Stimulated activated CD8-positive, alpha-beta memory T cell treated with anti-CD3 and anti-CD28 coated beads, Interleukin-15, amount 100 ng/mL, for 48 hours (primary cell): ENCODE measurements at places on chromosomes 3 and 15.

DNA sequence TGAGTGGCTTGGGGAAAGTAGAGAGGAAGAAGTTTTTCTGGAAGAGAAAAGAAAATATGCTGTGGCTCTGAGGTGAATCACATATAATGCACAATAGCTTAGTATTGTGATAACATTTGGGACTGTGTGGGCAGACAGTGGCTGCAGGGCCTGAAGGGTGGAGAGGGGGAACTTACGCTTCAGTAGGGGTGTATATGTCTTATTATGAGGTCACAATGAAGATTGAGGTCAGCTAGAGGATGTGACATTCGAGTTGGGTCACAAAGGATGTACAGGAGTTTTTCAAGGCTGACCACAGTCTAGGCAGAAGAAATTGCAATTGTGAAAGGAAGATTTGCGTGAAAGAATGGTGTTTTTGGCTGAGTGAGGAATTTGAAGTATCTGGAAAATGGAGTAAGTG, 414.8 kb downstream of the LPP start:
- DNase-seq: no peak

- DNase-seq: peak; percentile 68
Observed at GRCh38 chr3:122679085-122679881, 1.4 kb upstream of the PARP14 start.

DNA sequence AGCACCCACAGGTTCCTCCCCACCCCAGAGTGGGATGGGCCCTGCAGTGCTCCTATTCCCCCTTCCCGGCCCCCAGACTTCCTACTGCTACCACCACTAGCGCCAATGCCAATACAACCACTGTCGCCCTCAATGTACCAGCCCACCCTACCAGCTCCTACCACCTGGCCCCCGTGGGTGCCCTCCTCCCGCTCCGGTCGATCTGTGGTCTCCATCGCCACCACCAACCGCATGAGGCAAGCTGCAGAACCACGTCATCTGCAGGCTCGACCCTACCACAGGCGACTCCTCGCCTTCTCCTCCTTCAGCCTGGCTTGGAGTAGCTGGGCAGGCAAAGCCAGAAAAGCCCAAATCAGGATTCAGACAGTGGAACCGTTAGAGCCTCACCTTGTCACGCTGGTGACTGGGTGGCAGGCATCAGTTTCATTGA, 179.3 kb downstream of the POTEB3 start:
- no peak for DNase-seq

DNA sequence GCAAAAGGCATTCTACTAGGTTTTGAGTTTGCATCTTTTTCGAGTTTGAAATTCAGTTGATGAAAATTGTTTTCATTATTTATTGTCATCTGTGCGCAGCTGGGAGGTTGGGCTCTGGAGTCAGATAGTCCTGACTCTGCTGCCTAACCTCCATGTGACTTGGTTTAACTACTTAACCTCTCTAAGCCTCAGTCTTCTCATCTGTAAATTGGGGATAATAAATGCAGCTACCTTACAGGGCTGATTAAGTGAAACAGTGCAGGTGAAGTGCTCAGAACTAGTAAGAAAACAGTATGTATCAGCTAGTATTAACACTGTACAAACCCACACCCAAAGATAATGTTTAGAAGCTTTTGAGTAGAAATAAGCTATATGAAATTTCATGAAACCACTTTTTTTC, 14.1 kb upstream of the UBE2E1 start:
- DNase-seq: no peak

DNA sequence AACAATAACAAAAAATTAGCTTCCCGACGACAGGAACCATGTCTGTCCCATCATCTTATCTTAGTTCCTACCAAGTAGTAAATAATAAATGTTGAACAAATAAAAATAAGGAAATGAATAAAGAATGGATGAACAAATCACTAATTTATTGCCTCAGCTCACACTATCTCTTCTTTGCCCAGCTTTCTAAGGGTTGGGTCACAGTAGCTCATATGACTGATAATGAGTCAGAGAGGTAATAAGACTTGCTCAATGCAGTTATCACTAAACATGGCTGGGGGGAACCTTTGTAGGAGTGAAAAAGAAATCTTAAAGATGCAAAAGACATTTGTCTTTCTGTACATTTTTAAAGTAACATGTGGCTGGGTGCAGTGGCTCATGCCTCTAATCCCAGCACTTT, 182.2 kb downstream of the WDR76 start:
- DNase-seq: no peak

GRCh38 chr15:85518979-85519761, 138.8 kb downstream of the AKAP13 start:
- no peak for DNase-seq

DNA sequence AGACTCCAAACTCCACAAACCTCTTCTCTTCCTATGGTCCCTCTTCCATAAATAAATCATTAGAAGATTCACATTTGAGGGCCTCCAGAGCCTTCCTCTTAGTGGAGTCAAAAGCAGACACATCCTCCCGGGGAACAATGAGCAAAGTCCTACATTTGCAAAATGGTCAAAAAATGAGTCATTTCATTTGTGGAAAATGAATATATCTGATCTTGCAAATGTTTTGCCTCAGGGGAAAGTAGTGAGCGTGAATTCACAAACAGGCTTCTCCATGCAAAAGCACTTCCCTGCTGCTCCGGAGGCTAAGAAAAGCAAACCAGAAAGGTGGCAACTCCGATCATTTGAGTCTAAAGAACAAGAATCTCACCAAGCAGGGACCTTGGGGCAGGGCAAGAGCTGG, 86.7 kb upstream of the IQSEC1 start:
- no peak for DNase-seq

DNA sequence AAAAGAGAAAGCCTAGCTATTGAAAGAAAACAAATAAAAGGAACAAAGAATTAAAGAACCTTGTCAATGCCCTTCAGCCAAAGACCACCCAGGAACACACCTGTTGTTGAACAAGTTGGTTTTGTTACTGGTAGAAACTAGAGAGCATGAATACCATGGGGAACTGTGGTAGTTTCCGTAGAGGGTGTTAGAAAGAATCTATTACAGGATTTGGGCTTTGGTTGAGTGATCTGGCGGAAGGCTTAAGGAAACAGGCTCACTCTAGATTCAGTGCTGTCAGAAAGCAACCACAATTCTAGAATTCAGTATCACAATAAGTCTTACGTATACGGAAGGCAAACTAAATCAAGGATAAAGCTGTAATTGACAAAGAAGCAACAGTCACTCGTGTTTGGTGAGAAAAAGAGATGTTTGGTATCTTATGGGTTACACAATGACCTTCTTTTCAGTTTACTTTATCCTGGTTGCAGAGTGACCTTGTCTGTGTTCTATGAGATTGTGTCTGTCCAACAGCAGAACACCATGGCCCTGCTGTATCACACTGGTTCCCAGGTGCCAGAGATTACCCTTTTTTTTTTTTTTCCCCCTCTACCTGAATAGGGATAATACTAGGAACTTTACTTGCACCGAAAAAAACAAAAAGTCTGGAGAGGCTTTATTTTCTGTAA, 265.9 kb downstream of the SHQ1 start:
- DNase-seq: no peak

DNA sequence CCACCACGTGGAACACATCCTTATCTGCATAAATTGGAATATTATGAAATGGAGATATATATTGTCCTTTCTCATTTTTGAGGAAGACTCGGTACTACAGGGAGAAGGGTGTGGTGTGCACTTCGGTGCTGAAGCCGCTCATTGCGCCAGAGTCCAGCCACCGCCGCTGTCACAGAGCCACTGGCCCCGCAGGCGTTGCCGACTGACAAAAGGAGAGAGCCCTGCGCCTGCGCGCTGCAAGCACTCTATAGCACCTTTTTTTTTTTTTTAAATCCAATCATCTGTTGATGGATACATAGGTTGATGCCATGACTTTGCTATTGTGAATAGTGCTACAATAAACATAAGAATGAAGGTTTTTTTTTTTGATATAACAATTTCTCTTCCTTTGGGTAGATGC, 130.0 kb upstream of the TBC1D5 start:
- DNase-seq: no peak

DNA sequence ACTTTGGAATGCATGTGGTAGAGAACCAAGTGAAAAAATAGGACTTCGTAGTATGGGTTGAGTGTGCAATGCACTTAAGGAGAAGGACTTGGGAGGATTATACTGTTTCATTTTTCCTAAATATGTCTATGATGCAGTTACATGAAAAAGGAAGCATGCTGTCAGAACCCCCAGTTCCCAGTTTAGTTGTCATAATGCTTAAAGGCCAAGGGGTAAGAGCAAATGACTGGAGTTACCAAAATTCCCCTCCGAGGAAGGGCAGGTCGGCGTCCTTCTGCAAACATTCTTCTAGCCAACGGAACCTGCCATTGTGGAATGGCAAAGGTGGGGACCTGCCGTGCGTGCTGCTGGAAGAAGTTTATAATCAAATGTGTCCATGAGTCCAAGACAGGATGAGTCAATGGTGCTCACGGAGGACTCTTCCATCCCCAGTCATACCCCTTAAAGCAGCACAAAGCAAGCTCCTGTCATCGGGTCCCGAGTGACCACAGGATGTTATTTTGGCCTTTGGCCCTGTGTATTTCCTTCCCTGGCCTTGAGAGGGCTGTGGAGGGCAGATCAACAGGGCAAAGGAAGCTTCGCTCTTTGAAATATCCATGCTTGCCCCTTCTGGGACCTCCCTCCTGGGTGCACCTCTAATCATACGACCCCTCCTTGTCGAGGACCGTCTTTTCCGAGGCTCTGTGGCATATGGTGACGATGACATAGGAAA, 93.2 kb downstream of the SLCO3A1 start:
- DNase-seq: no peak

GRCh38 chr3:146892041-146892440, 286.9 kb upstream of the PLSCR5 start:
- no peak for DNase-seq

DNA sequence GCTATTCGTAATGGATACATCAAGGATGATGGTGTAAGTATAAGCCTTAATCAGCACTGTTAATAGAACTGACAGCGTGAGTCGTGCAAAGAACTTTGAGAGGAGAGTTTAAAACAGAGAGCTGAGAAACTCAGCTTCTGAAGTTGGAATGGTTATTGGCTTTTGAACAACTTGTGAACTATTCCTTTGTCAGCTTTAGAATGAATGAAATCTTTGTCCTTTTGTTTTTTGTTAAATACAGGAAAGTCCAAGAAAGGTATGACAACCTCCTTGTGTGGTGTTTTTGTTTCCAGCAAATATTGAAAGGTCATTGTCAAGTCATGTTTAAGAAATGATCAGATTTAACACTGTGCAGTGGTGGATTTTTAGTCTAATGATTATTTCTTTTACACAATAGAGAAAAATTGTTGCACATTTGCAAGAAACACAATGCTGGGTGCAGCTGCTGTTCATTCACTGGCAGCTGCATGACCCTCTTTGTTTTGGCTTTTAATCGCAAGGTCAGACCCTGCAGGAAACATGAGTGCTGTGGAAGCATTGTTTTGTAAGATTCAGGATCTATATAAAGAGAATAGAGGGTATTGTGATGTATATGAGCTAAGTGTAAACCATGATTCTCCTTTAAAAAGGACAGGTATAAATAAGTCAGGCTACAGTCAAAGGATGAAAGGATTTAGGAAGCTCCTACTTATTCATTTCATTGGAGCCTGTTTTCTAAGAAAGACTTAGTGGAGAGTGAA, 21.7 kb upstream of the ABHD10 start:
- DNase-seq: no peak

GRCh38 chr3:105676621-105677300, 192.1 kb downstream of the CBLB start:
- peak; percentile 46 for DNase-seq

DNA sequence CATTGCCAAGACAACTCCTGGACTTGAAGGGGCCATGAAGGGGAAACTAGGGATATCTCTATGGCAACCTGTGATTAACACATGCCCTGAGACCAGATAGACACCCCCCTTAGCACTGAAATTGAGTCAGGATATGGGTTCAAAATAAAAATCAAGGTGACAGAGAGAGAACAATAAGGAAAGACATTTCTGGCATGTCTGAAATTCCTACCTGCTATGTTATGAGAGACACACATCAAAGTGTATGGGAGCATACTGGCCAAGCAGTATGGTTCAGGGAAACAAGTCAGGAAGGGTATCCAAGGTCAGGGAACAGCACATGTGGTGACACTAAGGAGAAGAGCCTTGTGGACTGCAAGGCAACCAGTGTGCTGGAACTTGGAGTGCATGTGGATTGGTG, 388.7 kb downstream of the SHQ1 start:
- no peak for DNase-seq

DNA sequence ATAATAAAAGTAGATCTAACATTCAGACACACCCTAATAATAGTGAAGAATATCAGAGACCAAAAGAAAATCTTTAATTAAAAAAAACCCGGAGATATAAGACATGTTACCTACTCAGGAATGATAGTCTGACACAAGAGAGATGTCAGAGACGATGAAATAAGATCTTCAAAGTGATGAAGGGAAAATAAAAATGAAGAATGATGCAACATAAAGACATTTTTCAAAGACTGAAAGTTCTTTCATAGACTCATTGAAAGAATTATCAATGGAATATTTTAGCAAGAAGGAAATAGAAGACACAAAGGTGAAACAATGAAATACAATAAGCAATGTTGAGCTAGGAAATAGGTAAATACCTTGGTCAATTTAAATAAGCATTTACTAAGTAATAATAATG, 19.6 kb downstream of the HCLS1 start:
- DNase-seq: no peak

- no peak for DNase-seq
Observed at GRCh38 chr15:65416845-65417416, 5.8 kb downstream of the IGDCC4 start.

DNA sequence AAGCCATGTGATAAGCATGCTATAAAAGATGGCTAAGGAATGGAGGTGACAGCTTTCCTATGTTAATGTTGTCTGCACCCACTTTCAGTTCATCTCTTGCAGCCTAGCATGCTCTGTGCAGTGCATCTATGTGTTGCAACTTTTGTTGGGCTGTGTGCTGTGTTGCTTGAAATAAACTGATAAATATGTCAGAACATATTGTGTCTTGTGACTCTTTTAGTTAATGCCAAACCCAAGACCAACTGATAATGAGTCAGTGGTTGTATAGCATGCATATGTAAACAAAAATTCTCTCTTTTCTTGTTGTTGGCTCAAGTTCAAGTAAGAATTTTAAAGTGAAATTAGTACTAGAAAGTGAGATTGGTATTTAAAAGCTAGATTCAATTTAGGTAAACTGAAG, 37.0 kb upstream of the SCN10A start:
- DNase-seq: no peak

GRCh38 chr3:153901152-153901551, 220.0 kb upstream of the ARHGEF26 start:
- no peak for DNase-seq

GRCh38 chr15:69085325-69086081, 71.0 kb downstream of the NOX5 start:
- DNase-seq: no peak

DNA sequence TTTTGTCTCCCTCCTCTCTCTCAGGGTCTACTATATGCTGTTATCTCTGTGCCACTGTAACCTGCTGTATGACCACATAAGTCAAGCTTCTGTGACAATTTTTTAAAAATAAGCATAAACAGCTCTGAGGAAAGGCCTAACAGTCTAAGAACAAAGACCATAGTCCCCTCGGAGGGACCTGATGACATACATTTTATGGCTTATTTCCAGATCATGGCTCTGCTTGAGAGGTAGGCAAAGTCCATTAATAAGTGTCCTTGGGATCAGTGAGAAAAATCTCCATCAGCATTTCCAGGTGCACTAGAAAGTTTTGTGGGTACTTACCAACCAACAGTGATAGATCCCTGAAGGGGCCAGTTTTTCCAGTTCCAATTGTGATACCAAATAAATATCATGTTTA, 123.8 kb downstream of the TNIK start:
- DNase-seq: no peak

GRCh38 chr3:42662037-42662812, 8.7 kb downstream of the ZBTB47 start:
- DNase-seq: no peak
